ENCODE measurements at places on chromosomes 12 and 14.

DNA sequence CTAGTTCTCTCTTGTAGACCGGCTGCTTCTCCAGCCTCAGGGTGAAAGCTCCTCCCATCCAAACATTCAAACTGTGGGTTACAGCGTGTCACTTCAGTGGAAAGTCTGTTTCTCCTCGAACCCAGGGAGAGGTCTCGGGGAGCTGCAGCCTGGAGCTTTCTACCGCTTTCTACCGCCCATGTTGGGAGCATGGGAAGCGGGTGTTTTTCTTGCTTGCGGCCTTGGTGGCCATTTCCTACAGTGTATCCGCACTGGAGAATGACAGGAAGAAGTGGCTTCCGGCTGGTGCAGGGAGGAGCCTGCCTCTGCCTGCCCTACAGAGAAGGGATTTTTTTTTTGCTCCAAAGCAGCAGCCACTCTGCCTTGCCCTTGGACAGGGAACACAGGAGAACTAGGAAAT, 21.2 kb downstream of the ZFP36L1 start:
- DNase-seq: no peak

DNA sequence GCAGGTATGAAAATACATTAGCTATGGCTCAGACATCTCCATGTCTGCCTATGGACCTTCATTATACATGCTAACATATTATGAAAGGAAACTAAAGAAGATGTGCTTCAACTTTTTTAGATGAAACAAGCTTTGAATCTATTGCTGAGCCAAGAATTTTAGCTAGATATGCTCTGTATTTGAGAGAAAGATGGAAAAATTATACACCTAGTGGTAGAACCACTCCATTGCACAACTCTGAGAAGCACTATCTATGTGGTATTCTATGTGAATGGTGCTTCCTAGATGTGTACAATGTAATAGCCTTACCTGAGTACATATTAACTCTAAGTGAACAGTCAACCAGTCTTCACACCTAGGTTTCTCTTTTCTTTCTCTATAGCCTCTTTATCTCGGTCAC, 17.3 kb downstream of the EPYC start:
- peak; percentile 19 for DNase-seq

- no peak for DNase-seq
Measured at GRCh38 chr12:5294274-5295070, 137.4 kb upstream of the NTF3 start.

DNA sequence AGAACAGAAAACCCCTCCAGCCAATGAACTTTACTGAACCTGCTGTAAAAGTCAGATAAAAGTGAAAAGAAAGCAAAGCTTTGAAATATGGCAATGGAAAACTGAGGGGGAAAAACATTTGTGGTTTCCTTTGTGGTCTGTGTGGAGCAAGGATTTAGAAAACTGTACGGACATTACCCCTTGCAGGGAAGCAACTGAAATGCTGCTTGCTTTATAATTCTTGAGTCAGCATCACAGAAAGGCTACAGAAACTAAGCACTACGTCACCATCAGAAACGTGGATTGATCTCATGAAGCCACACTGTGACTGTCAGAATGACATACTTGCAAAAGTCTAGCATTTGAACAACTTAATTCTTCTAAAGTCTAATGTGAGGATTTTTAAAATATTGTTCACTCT, 2.4 kb upstream of the KCNC2 start:
- DNase-seq: peak; percentile 8

DNA sequence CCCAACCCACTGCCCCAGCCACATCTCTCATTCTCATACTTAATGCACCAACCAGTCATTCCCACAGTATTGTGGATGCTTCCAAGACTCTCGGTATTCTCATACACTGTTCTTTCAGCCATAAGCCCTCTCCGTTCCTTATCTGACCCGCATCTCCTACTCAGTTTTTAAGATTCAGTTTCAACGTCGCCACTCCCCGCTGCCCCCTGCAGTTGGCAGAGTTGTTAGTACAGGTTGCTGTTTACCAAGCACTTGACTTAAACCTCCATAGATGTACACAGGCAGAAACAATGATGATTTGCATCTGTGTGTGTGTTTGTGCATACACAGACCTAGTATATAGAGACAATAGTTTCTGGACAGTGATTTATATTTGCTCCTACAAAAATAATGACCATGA, 40.2 kb downstream of the PAH start:
- peak; percentile 1 for DNase-seq

DNA sequence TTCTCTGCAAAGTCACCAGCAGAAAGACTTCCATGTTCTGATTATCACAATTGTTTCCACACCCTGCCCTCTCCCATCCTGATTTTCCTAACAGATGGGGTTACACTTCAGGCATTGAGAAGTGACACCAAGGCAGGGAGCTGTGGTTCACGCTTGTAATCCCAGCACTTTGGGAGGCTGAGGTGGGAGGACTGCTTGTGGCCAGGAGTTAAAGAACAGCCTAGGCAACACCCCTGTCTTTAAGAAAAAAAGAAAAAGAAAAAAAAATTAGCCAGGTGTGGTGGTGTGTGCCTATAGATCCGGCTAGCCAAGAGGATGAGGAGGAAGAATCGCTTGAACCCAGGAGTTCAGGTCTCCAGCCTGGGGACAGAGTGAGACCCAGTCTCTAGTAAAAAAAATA, 5.2 kb downstream of the PPP1CC start:
- DNase-seq: no peak

DNA sequence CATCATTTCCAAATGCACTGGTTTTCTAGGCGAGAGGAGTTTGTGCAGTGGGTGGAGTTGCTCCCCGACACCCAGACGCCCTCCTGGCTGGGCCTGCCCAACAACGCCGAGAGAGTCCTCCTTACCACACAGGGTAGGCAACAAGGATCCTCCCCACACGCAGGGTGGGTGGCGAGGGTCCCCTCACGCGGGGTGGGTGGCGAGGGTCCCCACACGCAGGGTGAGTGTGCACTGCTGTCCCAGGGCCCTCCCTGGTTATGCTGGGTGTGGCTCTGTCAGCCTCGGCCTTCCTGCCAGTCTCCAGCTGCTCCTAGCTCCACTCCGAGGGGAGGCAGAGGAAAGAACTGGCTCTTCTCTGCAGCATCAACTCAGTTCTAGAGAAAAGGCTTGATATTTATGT, 42.3 kb downstream of the HSP90AA1 start:
- no peak for DNase-seq

- no peak for DNase-seq
Measured at GRCh38 chr12:110971189-110971920, 51.0 kb upstream of the MYL2 start.

GRCh38 chr12:56128670-56129205, 671 bp downstream of the ESYT1 start:
- DNase-seq: peak; percentile 54

DNA sequence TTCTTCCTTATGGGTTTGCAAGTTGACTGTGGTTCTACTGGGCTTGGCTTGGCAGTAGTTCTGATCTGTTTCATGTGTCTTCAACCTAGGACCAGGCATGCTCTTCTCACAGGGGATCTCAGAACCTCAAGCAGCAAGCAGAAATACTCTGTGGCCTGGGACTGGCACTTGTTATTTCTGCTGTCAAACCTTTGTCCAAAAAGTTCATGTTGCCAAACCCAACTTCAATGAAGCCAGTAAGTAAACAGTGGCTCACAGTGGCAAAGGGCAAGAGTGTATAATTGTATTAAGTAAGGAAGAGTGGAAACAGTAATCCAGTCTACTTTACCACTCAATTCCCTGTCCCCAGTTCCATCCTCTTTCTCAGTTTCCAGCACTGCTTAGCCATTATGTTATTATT, 15.7 kb upstream of the HMGA2 start:
- no peak for DNase-seq

DNA sequence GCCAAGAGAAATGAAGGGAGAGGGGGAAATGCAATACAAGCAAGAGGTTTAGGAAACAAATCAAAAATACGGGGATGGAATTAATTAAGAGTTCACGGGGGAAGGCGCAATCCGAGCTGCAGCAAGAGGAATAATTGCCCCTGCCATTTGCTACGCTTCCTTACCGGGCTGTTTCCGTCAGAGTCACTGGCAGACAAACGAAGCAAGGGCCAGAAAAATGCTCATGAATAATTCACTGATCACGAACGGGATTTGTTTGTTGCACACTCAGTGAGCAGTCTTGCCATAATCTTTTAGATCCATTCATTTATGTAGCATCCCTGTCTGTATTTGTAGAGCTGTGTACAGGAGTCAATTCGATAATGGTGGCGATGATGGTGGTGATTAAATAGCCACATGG, 39.0 kb downstream of the PLXNC1 start:
- DNase-seq: no peak

GRCh38 chr14:94673781-94674231, 61.6 kb downstream of the SERPINA3 start:
- peak; percentile 32 for DNase-seq

GRCh38 chr12:62917926-62918325, 17.0 kb downstream of the PPM1H start:
- DNase-seq: no peak

- DNase-seq: no peak
Measured at GRCh38 chr14:81519200-81520011, 14.2 kb downstream of the SEL1L start.

DNA sequence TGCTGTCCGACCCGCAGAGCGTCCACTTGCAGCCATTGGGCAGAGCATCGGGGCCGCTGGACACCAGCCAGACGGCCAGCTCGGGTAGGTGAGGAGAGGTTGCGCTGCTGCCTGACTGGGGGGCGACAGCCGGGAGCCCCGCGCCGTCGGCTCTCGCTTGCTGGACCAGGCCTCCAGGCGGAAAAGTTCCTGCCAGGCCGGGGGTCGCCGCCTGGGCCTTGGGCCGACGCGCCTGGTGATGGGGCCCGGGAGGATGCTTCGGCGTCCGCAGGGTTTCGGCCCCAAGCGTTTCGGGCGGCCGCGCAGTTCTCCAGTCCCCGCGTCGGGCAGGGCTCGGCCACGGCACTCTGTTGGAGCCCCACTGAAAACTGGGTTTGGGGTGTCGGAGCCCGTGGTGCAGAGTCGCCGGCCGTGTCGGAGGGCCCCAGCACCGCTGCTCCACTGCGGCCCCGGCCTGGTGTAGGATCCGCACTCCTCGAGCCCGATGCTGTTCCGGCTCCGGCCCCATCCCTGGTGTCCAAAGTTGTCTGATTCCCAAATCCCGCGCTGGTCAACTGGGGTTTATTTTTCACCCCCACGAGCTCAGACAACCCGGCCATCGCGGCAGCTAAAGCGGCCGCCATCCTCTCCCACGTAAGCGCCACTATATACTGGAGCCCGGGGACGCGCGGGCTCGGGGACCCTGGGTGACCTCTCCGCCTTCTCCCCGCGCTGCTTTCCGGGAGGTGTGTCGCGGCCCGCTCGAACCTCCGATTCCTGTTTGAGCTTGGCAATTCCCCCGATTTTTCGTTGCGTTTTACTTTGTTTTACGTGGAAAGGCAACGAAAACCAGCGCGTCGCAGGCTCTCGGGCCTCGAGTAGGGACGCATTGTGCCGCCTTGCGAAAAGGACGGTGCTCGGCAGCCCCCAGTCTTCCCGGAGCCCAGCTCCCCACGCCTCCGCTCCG, 872 bp downstream of the VSX2 start:
- DNase-seq: no peak

- DNase-seq: no peak
Measured at GRCh38 chr14:93232159-93232558, 25.1 kb downstream of the UBR7 start.

- no peak for DNase-seq
Measured at GRCh38 chr12:100151769-100152168, 9.1 kb upstream of the BLTP3B start.

DNA sequence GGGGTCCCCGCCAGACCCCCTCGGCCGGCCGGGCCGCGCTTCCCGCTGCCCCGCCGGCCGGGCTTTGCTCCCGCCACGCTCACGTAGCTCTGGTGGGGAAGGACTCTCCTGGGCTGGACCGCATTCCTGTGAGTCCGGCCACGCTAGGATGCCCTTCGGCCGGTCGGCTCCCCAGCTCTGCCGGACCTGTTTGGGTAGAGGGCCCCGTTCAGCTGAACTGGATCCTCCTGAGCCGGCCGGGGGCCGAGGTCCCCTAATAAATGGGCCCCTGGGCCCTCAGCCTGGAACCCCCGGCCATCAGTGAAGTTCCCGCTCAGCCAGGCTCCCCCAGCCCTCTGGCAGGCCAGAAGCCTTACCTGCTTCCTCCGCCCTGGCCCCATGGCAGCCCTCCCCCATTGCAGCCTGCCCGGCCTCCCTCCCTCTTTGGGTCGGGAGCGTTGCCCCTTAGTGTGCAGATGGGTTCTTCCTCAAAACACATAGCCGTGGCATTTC, 593 bp downstream of the UNC119B start:
- DNase-seq: peak; percentile 40

- no peak for DNase-seq
Measured at GRCh38 chr12:25365340-25365730, 114.6 kb upstream of the KRAS start.

DNA sequence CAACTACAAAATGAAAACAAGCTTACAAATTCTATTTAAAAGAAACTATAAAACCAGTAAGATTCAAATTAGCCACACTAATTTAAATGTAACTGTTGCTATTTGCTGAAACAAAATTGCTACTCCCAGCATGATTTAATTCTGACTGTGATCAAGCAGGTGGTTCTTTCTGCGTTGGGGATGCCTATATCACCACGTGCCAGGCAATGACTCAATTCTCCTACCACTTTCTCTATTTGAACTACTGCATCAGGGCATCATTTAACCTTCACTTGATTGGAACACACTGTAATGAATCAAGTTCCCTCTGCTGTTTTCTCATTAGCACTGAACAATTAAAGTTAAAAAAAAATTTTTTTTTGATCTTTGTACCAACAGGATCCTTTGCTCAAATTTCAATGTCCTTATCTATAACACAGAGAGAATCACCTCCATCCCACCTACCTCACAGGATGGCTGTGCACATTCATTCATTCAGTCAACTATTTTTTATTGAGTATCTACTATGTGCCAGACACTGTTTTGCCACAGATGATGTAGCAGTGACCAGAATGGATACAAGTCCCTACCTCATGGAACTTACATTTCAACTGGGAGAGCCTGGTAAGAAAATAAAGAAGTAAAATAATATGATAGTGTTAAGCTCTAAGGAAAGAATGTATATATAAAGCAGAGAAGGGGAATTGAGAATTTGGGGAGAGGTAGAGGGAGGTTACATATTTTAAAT, 8.0 kb upstream of the ACTN1 start:
- peak; percentile 45 for DNase-seq

DNA sequence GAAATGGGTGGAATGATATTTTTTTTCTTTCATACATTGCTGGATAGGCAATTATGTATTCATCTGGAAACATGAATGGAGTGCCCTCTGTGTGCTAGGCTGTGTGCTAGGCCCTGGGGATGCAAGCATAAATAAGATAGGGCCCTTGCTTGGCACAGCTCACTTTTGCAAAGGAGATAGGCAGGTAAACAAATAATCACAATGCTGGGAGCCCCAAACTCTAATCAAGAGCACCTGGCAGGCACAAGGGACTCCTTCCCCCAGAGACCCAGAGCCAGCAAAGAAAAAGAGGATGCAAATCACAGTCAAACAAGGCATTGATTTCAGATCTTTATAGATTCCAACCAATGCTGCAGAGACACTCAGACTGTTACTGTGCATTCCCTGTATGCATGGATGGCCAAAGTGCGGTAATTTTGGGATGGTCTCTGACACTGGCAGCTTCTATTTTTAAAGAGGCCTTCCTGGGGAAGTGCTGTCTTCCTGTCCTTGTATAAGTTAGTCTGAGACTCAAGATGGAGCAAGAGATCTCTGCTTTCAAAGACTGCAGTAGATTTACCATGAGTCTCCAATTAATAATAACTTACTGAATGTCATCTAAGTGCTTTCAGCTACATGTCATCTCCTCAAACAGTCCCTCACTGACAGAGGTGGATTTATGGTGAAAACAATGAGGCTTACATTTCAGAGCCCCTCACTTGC, 45.1 kb upstream of the CPM start:
- no peak for DNase-seq

- peak; percentile 24 for DNase-seq
Measured at GRCh38 chr12:473863-474577, 14.3 kb downstream of the B4GALNT3 start.
